Left renal cortex interstitium (tissue), 4 donors: ENCODE measurements at places on chromosomes 16 and 17. TPM values are rescaled to one million over a fixed set of nuclear protein-coding genes. Genes with fewer than 3 reads are reported as not detected.

- DNase-seq, result no peak
Observed at GRCh38 chr17:63842173-63842539, 329 bp downstream of the SMARCD2 start.

Gene NR1D1
- polyA plus RNA-seq, result 3.8 TPM

- no peak for DNase-seq
Observed at GRCh38 chr16:57882792-57883191, 80.5 kb upstream of the KIFC3 start.

DNA sequence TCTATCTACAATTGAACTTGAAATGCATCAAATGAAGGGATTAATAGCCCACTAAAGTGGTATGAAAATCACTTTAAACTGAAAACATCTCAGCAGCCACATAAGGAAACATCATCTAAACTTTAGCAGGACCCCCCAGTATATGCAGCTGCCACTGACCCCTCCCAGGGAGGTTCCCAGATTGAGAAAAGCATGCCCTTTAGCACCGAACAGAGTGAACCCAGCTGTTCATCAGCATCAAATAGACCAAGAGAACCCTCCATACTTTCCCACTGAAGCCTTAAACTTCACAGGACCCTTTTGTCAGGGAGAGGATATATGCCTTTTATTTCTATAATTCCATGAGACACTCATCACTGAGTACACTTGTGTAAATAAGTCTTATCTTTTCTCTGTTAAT lies 44.6 kb downstream of the MYH10 start:
- DNase-seq, result no peak

DNA sequence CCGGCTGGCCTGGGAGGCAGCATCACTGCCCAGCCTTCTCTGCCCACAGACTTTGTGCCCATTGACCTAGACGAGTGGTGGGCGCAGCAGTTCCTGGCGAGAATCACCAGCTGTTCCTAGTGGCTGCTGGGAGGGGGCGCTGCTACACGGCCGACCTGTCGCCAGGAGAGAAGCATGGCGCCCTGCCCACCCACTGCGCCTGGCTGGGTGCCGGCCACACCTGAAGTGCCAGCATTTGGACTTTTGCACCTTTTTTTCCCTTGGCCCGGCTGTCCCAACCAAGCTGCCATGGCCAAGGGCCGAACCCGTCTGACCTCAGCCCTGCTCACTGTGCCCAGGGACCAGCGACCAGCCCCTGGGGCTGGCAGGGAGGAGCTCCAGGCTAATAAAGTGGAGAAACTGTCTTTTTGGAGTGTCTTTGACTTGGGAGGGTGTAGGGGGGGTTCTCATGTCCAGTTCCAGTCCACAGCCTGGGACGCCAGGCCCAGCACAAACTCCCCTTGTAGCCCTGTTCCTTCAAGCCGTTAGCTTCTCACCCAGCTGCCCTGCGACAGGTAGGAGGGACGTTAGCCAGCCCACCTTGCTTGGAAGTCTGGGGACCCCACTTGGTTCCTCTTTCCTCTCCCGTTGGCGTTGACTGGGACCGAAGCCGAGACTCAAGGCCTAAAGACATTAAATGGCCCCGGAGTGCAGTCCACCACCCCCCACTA lies 939 bp upstream of the WDR90 start:
- no peak for DNase-seq

GRCh38 chr16:78842950-78843349 lies 743.5 kb downstream of the WWOX start:
- DNase-seq, result no peak

DNA sequence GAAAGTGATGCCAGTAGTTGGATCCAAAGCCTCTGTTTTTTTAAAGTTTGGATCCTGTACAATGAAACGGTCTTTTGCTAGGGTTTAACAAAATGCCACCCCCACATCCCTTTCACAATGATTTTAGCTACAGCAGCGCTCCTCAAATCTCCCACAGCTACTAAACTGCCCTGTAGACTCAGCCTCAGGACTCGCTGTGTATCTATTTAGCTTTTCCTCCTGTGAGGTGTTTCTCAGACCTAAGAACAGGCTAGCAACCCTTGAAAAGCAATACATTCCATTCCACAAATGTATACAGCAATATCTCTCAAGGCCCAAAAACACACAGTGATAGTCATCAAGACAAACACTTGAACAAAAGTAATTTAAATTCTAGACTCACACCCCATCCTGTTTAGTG lies 206.4 kb downstream of the ZFHX3 start:
- DNase-seq, result no peak

DNA sequence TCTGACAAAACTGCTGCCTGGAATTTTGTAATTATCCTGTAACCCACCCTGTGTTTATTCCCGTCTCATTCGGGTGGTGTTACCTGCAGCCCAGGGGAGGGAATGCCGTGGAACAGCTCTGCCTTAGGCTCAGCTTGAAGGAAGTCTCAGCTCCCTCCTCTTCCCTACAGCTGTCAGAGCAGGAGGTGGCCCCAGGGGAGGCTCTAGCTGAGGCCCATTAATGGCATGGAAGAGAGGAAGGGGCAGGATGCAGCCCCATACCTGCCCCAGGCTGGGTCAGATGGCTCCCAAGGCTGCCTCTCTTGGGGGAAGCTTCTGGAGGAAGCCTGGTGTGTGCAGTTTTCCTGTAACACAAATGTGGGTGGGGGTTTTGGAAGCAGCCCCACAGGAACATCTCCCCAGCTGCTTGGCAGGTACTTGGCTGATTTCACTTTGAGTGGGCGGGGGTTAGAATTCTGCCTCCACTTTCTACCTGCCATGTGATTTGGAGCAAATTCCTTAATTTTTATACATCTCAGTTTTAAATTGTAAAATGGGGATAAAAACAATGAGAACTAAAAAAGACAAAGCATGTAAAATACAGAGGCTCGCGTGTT lies 103.9 kb downstream of the MGAT5B start:
- DNase-seq, result no peak

DNA sequence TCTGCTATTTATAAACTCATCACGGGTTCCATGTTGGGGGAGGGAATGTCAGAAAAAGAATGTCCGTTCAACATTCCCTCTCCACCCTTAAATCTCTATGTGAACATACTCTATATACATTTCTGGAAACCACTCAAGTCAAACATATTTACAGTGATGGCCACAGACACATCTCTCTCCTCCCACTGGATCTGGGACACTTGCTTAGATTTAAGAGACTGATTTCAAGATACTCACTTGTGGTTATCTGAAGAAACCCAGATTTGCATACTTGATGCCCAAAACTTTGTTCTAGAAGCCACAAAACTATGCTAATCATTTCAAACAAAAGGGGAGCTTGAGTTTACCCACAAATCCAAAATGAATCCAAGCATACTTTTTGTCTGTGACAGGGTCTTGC lies 182.9 kb upstream of the SOX9 start:
- no peak for DNase-seq

DNA sequence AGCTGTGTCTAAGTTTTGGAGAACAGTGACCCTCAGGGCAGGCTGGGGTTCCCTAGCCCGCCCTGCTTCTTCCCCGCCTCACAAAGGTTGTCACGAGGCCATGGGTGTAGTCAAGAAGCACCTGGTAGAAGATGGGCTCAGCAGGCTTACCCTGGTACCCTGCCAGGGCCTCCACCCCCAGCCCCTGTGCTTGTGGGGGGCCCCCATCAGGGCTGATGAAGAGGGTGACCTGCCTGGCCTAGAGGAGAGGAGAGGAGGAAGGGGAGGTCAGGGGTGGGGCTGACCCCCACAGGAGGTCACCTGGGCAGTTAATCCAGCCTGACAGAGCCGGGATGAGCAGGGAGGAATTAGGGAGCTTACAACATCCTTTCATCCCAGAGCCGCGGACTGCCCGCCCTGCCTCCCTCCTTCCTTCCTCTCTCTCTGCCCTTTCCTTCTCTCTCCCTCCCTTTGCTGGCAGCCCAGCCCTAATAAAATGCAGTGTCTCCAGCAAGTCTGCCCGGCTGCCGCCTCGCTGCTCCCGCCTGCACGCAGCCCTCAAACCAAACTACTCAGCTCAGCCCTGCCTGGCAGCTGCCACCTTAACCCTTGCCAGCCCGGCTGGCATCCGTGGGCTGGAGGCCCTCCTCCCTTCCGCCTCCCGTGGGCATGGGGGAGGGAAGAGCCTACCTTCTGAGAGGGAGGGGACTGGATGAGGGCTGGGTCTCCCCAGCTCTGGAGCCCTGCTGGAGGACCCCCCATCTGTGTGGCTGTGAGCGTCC lies 7.2 kb downstream of the DLX3 start:
- DNase-seq, result no peak

GRCh38 chr17:55163408-55163807 lies 101.4 kb upstream of the HLF start:
- no peak for DNase-seq

DNA sequence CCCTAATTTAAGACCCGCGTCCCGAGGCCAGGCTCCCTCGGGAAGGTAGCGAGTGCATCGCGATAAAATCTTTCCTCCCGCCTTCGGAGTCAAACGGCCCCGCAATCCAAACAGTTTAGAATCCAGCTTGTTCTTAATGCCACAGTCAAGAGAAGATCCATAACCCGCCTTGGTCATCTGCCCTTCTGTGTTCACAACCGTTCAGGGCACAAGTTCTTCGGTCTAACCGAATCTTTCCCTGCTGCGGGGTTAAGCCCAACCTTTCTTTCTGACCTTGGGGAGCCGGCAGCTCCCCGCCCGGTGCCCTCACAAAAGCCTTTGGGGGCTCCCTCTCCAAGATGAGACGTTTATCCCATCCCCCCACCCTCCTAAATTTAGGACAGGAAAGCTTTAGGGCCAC lies 30.3 kb downstream of the CPSF4L start:
- DNase-seq, result no peak

GRCh38 chr17:83013779-83014117 lies 65.7 kb upstream of the METRNL start:
- DNase-seq, result no peak

Gene SCGB1C2
- polyA plus RNA-seq, result 2.0 TPM

Gene CA7
- polyA plus RNA-seq, result 0.49 TPM

- DNase-seq, result no peak
Observed at GRCh38 chr16:23519282-23519681, 9.0 kb upstream of the GGA2 start.

GRCh38 chr16:77375396-77375795 lies 59.4 kb downstream of the ADAMTS18 start:
- DNase-seq, result no peak

Gene GP1BA
- 2.2 TPM for polyA plus RNA-seq

GRCh38 chr16:52368859-52369258 lies 178.1 kb downstream of the TOX3 start:
- DNase-seq, result no peak

DNA sequence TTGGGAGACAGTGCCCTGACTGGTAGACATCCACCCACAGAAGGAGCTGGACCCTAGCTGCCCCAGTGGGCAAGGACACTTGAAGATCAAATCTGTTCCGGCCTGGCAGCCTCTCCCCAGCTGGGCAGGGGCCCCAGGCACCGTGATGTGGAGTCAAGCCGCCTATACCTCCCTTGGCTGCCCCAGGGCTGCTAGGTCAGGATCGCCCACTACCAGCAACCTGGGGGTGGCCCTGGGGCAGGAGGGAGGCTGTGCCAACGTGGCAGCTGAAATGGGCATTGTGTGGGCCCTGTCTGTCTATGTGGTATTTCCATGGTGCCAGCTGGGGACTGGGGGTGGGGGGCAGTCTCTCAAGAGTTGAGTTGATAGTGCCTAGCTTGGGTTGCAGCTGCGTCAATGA lies 941 bp downstream of the PDK2 start:
- no peak for DNase-seq

GRCh38 chr16:68786685-68787418 lies 49.8 kb downstream of the CDH1 start:
- DNase-seq, result no peak

- no peak for DNase-seq
Observed at GRCh38 chr16:85316321-85316919, 204.1 kb upstream of the CIBAR2 start.

DNA sequence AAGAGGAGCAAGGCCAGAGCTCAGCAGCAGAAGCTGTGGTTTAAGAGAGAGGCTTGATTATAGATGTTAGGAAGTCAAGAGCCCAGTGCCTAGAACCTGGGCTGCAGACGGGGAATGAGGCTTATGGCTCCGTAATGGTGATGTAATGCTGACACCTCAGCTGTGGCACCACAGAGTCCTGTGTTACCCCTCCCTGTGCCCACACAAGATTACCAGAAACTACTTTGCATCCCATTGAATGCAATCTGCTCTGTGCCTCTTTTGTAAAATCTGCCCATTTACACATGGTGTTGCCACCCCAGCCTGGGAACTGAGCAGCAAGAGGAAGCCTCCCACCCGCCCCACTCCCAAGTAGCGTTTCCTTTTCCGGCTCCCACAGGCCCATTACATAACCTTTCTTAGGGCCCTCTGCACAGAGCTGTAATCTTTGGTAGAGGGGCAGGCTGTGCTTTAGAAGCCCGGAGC lies 57.0 kb downstream of the PITPNC1 start:
- no peak for DNase-seq

- DNase-seq, result no peak
Observed at GRCh38 chr17:58344047-58344790, 7.8 kb downstream of the SUPT4H1 start.

DNA sequence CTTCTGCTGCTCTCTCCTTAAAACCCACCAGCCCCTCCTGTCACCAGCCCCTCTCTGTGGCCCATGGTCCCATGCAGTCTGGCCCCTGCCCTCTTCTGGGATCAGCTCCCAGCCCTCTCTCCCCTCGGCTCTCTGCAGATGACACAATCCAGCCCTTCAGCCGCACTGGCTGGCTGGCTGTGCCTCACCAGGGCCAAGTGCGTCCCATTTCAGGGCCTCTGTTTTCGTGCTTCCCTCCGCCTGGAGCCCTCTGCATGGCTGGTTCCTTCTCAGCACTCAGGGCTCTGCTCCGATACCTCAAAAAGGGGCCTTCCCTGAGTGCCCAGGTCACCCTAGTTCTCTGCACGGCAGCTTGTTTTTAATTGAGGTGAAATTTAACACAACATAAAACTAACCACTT lies 124.3 kb downstream of the SOCS1 start:
- DNase-seq, result no peak

Gene ALOX15B
- 1.8 TPM for polyA plus RNA-seq

Gene TEX19
- polyA plus RNA-seq, result not detected

GRCh38 chr16:81770008-81770407 lies 9.1 kb upstream of the PLCG2 start:
- DNase-seq, result no peak

Gene DNAI2
- polyA plus RNA-seq, result 0.12 TPM

Gene PRPSAP2
- 57.5 TPM for polyA plus RNA-seq

Gene IRX5
- 10.0 TPM for polyA plus RNA-seq

- DNase-seq, result no peak
Observed at GRCh38 chr17:43020789-43021740, 1.1 kb downstream of the VAT1 start.

DNA sequence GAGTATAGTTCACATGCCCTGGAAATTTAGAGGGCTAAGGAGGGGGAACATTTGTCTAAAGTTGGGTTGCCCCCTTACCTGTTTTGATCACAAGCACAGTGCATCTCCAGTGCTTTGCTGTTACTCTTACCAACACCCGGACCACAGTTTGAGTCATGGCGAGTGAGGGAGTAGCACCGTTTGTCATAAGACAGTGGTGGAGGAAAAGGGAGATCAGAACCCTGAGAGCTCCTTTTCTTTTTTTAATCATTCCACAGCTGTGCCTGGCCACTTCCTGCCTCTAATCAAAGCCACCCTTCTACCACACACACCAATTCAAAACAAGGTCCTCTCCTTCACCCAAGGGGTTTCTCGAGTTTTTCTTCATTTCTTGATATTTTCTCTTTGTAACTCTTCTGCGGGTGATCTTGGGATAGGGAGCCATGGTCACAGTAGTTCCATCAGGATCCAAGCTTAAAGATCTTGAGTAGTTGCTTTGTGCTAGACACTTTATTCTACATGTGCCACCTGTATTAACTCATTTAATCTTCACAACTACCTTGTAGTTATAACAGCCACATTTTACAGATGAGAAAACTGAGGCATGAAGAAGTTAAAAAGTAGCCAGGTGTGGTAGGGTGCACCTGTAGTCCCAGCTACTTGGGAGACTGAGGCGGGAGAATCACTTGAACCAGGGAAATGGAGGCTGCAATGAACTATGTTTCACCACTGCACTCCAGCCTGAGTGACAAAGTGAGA lies 5.0 kb upstream of the MYL4 start:
- no peak for DNase-seq
